Naive thymus-derived CD8-positive, alpha-beta T cell (primary cell): ENCODE measurements at places on chromosomes 7 and 10.

GRCh38 chr7:84104826-84105225 lies 89.8 kb downstream of the SEMA3A start:
- H3K4me3 ChIP-seq, result no peak overlapping the region
- H3K27ac ChIP-seq, result no peak overlapping the region
- H3K27me3 ChIP-seq, result no peaks in the 10 kb centered on the region
- no peak for DNase-seq

DNA sequence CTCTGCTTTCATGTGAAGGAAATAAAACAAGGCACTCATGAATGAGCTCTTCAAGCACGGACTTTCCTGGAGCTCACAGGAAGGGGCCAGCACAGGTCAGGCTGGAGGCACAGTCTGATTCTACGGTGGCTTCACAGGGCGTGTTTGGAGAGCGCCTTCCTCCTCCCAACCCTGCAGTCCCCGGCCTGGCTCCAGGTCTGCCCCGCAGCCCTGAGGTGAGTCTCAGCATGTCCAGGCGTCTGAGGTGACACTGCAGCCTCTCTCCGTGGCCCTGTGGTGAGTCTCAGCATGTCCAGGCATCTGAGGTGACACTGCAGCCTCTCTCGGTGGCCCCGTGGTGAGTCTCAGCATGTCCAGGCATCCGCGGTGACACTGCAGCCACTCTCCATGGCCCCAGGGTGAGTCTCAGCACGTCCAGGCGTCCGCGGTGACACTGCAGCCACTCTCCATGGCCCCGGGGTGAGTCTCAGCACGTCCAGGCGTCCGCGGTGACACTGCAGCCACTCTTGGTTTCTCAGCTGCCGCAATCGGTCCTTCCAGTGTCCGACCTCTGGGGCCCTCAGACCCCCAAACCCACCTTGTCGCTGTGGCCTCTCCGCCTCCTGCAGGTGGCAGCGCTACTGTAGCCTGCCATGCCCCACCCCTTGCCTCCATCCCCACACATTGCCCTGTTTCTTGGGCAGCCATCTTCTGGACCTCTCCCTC lies 381.7 kb downstream of the DNAJB6 start:
- no peaks in the 10 kb centered on the region for H3K36me3 ChIP-seq
- peaks cover 17% of the 10 kb centered on the region for H3K27me3 ChIP-seq
- H3K27ac ChIP-seq, result no peak overlapping the region
- no peaks in the 10 kb centered on the region for H3K4me1 ChIP-seq
- no peak overlapping the region for H3K4me3 ChIP-seq
- DNase-seq, result no peak

DNA sequence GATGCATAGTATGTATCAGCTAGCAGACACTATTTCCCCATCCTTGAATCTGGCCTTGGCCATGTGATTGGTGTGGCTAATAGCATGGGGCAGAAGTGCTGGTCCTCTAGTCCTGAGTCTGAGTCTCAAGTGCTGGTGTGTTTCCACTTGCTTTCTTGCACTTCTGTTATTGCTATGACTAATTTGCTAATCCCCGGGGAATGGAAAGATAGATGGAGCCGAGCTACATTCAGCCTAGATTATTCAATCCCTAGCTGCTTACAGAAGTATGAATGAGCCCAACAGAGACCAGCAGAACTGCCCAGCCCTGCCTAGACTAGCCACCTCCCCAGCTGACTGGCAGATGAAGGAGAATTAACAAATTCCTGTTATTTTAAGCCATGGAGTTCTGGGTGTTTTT lies 53.2 kb upstream of the SYPL1 start:
- DNase-seq, result no peak
- H3K4me1 ChIP-seq, result peaks cover 3% of the 10 kb centered on the region
- no peaks in the 10 kb centered on the region for H3K36me3 ChIP-seq
- H3K27me3 ChIP-seq, result peaks cover 6% of the 10 kb centered on the region

- H3K4me3 ChIP-seq, result no peak overlapping the region
- H3K27ac ChIP-seq, result no peak overlapping the region
- H3K4me1 ChIP-seq, result peaks cover 4% of the 10 kb centered on the region
- peaks cover 34% of the 10 kb centered on the region for H3K27me3 ChIP-seq
- no peak for DNase-seq
These were observed 186.4 kb downstream of the NPSR1 start for GRCh38 chr7:34844406-34844805.

GRCh38 chr7:37666026-37666799 lies 17.4 kb upstream of the GPR141 start:
- H3K27me3 ChIP-seq, result no peaks in the 10 kb centered on the region
- H3K4me3 ChIP-seq, result no peak overlapping the region
- H3K36me3 ChIP-seq, result no peaks in the 10 kb centered on the region
- no peak overlapping the region for H3K27ac ChIP-seq

DNA sequence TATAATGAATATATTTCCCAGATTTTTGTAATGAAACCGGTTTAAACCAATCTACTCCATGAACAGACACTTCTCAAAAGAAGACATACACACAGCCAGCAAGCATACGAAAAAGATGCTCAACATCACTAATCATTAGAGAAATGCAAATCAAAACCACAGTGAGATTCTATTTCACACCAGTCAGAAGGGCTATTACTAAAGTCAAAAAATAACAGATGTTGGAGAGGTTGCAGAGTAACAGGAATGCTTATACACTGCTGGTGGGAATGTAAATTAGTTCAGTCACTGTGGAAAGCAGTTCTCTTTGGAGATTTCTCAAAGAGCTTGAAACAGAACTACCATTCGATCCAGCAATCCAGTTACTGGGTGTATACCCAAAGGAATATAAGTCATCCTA lies 240.7 kb downstream of the TSPAN12 start:
- no peaks in the 10 kb centered on the region for H3K36me3 ChIP-seq
- H3K27me3 ChIP-seq, result no peaks in the 10 kb centered on the region
- H3K4me3 ChIP-seq, result no peak overlapping the region

GRCh38 chr7:57819491-57819981 lies 369.6 kb downstream of the ZNF716 start:
- no peaks in the 10 kb centered on the region for H3K27me3 ChIP-seq
- no peaks in the 10 kb centered on the region for H3K4me1 ChIP-seq

- no peaks in the 10 kb centered on the region for H3K4me1 ChIP-seq
- no peaks in the 10 kb centered on the region for H3K36me3 ChIP-seq
- no peaks in the 10 kb centered on the region for H3K27me3 ChIP-seq
These were observed 526.4 kb downstream of the KIF20B start for GRCh38 chr10:90227786-90228185.

DNA sequence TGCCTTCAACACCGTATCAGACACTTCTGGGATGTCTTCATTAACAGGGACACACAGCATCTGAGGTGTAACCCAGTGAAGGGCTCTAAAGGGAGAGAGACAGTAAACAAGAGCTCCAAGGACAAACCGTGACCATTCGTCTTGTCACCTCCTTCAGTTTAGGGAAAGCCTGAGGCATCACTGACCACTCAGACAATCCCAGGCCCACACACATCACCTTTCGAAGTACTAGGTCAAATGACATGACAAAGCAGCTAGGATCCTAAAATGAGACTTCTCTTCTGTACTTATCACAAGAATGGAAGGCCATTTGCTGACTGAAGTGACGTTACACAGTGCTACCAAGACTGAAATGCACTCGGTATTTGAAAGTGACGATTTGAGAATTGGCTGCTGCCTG lies 200.7 kb upstream of the KCTD7 start:
- H3K4me1 ChIP-seq, result no peaks in the 10 kb centered on the region
- H3K27ac ChIP-seq, result no peak overlapping the region
- DNase-seq, result no peak
- H3K4me3 ChIP-seq, result no peak overlapping the region
- no peaks in the 10 kb centered on the region for H3K27me3 ChIP-seq

DNA sequence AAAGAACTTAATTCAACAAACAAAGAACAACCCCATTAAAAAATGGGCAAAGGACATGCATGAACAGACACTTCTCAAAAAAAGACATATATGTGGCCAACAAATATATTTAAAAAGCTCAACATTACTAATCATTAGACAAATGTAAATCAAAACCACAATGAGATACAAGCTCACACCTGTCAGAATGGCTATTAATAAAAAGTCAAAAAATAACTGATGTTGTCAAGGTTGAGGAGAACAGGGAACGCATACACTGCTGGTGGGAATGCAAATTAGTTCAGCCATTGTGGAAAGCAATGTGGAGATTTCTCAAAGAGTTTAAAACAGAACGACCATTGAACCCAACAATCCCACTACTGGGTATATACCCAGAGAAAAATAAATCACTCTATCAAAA lies 19.1 kb downstream of the ZFAND4 start:
- peaks cover 9% of the 10 kb centered on the region for H3K4me1 ChIP-seq
- DNase-seq, result no peak
- H3K27me3 ChIP-seq, result no peaks in the 10 kb centered on the region
- H3K4me3 ChIP-seq, result no peak overlapping the region

DNA sequence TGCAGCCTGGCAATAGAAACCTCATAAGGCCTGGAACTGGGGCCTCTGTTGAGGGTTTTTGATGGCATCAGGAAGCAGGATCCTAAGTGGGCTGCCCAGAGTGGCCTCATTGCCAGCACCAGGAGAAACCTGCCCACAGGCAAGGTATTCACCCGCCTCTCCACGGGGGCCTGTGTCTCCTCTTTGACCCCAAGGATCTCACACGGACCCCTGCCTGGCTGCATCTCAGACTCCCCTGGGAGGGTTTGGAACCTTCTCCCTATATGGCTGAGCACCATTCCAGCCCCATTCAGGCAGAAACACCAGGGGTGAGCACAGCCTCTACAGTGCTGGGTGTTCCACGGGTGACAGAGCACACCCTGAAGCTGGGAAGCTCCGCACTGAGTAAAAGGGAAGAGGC lies 14.6 kb upstream of the C10orf71 start:
- peaks cover 2% of the 10 kb centered on the region for H3K27me3 ChIP-seq
- H3K36me3 ChIP-seq, result no peaks in the 10 kb centered on the region
- H3K4me3 ChIP-seq, result no peak overlapping the region
